Left kidney (tissue), 8 donors: ENCODE measurements at places on chromosomes 2 and 18.

DNA sequence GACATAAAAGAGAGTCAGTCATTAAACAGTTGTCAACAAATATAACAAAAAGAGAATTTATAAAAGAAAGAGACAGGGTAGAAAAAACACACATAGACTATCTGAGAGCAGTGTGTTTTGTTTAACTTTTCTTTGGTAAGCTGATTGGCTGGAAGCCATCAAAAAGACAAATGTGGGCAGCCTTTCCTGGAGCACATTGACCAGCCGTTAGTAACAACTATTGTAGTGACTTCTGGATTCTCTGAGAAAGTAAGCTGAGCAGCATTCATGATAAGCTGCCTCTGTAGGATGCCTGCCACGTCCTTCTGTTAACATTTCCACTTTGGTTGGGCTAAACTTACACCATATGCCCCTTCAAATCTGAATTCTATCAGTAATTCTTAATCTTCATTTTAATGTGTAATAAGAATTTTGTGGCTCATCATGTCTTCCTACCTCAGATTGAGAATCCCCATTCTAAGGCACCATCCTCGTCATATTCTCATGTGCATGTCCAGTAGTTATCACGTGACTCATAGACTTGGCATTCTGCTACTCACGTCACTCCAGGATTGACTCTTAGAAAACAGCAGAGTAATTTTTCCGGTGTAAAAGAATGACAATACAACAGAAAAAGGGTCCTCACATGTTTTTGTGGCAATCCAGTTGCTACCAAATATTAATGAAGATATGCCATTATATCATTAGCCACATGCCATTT, 43.4 kb upstream of the DNAJC10 start:
- DNase-seq = no peak

DNA sequence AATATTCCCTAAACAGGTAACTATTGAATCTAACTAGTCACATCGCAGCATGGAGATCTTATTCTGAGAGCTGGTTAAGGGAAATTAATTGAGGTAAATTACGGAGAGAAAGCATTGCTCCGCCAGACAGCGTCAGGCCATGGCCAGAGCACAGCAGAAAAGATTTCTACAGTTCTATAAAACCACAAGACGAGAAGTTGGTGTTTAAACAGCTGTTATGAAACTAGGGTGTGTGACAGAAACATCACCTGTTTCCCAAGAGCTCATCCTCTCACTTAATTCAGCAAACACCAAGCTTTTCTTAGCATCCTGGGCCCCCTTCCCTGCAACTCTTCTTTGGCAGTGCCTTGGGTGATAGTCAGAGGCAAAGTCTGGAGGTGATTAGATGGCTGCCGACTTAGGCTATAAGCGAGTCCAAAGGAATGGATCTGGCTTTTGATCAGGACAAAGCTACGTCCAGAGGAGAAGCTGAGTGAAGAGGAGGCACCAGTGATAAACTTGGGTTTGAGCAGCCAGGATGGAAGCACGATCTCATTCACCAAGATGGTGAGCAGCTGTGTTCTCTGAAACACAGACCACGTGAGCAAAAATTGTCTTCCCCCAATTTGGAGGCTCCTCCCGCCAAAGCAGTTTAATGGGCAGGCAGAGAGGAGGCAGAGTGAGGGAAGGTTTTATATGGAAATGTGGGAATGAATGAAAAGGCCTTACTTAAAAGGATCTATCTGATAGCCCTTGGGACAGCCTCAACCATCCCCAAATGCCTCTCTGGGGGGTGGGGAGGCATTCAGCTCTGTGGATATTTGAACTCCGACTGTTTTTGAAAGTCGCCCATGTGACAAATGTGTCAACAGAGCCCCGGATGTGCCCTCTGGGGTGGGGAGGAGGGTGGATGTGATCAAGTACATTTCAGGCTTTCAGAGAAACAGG, 57.8 kb downstream of the PKDCC start:
- no peak for DNase-seq

DNA sequence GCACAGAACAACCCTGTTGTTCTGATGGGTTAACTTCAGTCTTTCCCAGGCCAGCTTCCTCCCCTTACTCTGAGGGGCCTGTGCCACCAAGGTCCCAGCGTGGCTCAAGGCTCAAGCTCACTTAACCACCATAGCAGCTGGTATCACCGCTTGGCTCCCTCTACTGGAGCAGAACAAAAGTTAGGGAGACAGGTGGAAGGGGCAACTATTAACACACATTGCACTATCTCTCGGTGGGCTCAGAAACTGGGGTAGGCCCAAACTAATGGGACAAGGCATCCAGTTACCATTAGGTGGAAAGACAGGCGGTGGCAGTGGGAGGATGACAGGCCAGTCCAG, 88.7 kb upstream of the ATL2 start:
- no peak for DNase-seq

- no peak for DNase-seq
Measured at GRCh38 chr2:64331114-64331645, 122.8 kb upstream of the LGALSL start.

DNA sequence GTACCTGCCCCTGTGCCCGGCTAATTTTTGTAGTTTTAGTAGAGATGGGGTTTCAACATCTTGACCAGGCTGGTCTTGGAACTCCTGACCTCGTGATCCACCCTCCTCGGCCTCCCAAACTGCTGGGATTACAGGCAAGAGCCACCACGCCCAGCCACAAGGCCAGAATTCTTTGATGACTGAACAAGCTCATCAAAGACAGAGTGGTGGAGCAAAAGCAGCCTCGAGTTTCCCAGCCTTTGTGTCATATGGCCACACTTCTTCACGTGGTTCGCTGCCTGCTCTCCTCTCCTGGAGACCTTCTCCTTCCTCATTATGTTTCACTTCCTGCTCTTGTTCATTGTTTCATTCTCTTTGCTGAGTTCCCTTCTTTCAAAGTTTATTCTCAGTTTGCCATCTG, 9.9 kb upstream of the NPC1 start:
- DNase-seq = no peak

DNA sequence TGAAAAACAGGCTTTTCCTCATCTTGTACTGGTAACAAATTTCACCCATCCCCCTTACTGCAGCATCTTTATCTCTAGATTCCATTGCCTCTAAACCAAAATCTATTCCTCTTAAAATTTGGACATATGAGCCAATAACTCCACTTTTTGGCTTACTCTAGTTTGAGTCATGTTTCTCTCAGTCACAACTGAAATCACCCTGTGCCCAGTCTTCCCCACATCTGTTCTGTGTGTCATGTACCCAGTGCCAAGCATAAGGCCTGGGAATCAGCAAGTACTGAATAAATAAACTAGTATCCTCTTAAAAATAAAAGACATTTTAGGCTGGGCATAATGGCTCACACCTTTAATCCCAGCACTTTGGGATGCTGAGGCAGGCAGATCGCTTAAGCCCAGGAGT, 20.8 kb upstream of the CHN1 start:
- DNase-seq = no peak

DNA sequence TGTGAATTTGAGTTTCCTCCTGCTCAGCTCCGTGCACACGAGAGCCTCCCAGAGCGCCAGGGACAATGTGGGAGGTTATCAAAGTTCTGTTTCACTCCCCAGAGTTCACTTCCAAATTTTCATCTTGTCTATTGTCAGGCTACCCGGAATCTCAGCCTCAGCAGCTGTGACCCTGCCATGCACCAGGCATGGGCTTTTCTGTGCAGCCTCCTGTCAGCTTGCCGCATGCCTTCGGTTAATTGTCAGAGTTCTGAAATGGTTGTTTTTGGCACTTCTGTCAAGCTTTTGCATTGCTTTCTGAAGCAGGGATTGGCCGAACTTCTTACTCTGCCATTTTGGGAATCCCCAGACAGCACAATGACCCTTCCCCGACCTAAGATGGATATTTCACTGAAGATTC, 60.4 kb downstream of the SH3YL1 start:
- no peak for DNase-seq
